Thyroid gland (tissue), 4 donors: ENCODE measurements at places on chromosomes 12 and 14. TPM values are rescaled to one million over a fixed set of nuclear protein-coding genes. Genes with fewer than 3 reads are reported as not detected.

ACTR10 gene
- 65.1 TPM for total RNA-seq

CMKLR1 gene
- total RNA-seq: 15.8 TPM

FITM1 gene
- total RNA-seq: 2.7 TPM

PIWIL1 gene
- 0.67 TPM for total RNA-seq

ARHGEF40 gene
- 44.8 TPM for total RNA-seq

NID2 gene
- total RNA-seq: 129 TPM

SELPLG gene
- total RNA-seq: 2.1 TPM

LRRC43 gene
- 11.4 TPM for total RNA-seq

BEST3 gene
- 0.24 TPM for total RNA-seq

DHRS2 gene
- total RNA-seq: not detected

RNASE2 gene
- not detected for total RNA-seq

ZCCHC8 gene
- 30.4 TPM for total RNA-seq

ACSS3 gene
- total RNA-seq: 63.8 TPM

- H3K36me3 ChIP-seq: peaks cover 10% of the 10 kb centered on the region
- H3K4me3 ChIP-seq: no peak overlapping the region
- no peaks in the 10 kb centered on the region for H3K27me3 ChIP-seq
- no peak overlapping the region for H3K27ac ChIP-seq
- H3K4me1 ChIP-seq: peaks cover 5% of the 10 kb centered on the region
Observed at GRCh38 chr14:67319142-67319541, 40.5 kb downstream of the ATP6V1D start.

GRCh38 chr12:53184828-53185227 lies 4.1 kb upstream of the CSAD start:
- no peaks in the 10 kb centered on the region for H3K27me3 ChIP-seq
- H3K27ac ChIP-seq: no peak overlapping the region

DNA sequence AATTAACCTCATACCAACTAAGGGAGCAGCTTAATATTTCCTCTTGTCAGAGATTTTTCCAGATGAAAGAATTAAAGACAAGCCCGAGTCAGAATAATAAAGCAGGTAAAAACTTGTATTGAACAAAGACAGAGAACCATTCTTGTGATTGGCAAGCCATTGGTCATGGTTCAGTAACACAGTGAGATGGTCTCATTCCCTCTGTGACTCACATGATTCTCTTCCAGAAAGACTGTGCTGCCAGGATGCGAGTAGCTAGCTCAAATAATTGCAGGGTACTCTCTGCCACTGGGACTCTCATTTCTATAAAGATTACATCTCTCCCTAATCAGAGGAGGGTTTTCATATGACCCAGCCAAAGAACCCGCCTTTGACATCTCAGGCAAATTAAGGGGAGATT lies 179.4 kb downstream of the PHLDA1 start:
- peaks cover 32% of the 10 kb centered on the region for H3K4me1 ChIP-seq
- DNase-seq: peak; percentile 58
- no peaks in the 10 kb centered on the region for H3K27me3 ChIP-seq
- H3K36me3 ChIP-seq: no peaks in the 10 kb centered on the region
- no peak overlapping the region for H3K4me3 ChIP-seq
- H3K27ac ChIP-seq: peak overlapping the region; percentile 76

GRCh38 chr12:111166779-111167540 lies 201.9 kb downstream of the PHETA1 start:
- H3K27me3 ChIP-seq: no peaks in the 10 kb centered on the region
- no peaks in the 10 kb centered on the region for H3K36me3 ChIP-seq
- no peaks in the 10 kb centered on the region for H3K4me1 ChIP-seq
- peak; percentile 23 for DNase-seq

- H3K4me3 ChIP-seq: no peak overlapping the region
- H3K36me3 ChIP-seq: no peaks in the 10 kb centered on the region
- H3K4me1 ChIP-seq: peaks cover 63% of the 10 kb centered on the region
- H3K27ac ChIP-seq: peak overlapping the region; percentile 91
Observed at GRCh38 chr14:74599321-74599761, 12.7 kb downstream of the LTBP2 start.

GRCh38 chr12:57518176-57518919 lies 2.0 kb downstream of the DDIT3 start:
- peaks cover 33% of the 10 kb centered on the region for H3K36me3 ChIP-seq
- H3K4me3 ChIP-seq: peak overlapping the region; percentile 97
- peaks cover 41% of the 10 kb centered on the region for H3K4me1 ChIP-seq
- DNase-seq: no peak
- no peaks in the 10 kb centered on the region for H3K27me3 ChIP-seq

DNA sequence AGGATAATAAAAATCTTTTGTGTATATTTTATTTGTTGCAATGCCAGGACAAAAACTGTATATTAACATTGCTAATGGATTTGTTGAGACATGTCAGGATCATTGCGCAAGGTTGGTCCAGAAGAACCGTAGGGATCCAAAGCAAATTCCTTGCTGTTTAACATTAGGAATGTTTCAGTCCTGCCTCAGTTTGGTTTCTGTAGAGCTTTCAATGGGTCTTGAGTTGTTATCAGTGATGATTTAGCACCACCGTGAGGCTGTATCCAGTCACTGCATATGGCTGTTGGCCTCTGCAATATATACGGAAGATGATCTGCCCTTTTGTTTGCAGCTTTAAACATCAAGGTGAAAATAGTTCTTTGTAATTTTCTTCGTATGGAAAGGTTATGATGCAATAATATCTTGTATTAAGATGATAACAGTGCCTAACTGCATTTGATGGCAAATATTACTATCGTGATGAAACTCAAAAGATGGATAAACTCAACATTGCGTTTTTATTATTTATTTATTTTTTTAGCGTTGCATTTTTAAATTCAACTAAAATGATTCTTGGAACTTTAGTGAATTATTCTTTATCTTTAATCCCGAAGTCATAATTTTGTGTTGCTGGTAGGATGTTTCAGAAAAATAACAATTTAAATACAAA lies 231.2 kb downstream of the AKAP6 start:
- DNase-seq: peak; percentile 43
- H3K36me3 ChIP-seq: no peaks in the 10 kb centered on the region
- no peaks in the 10 kb centered on the region for H3K4me1 ChIP-seq
- no peak overlapping the region for H3K4me3 ChIP-seq

- no peak overlapping the region for H3K4me3 ChIP-seq
- no peaks in the 10 kb centered on the region for H3K36me3 ChIP-seq
- no peaks in the 10 kb centered on the region for H3K27me3 ChIP-seq
- no peak for DNase-seq
Observed at GRCh38 chr14:71372411-71372838, 465.2 kb downstream of the PCNX1 start.

GRCh38 chr12:43008953-43009845 lies 419.7 kb upstream of the PRICKLE1 start:
- H3K27me3 ChIP-seq: no peaks in the 10 kb centered on the region
- H3K36me3 ChIP-seq: no peaks in the 10 kb centered on the region
- DNase-seq: peak; percentile 12
- no peak overlapping the region for H3K27ac ChIP-seq
- no peak overlapping the region for H3K4me3 ChIP-seq
- peaks cover 8% of the 10 kb centered on the region for H3K4me1 ChIP-seq

DNA sequence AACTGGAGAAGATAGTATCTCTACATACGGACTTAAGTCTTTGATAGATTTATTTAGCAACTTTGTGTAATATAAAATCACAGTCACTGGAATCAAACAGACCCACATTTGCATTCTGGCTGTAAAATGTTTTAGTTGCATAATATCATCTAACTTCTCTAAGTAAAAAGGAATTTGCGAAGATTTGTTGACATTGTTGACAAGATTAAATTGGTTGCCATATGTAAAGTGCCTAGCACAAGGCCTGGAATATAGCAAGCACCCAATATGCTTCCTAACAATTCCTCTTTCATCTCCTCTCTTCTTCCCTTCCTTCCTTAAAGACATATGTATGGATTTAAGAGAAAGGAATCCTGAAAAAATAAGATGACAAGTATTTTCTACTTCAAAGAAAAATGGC lies 295.4 kb upstream of the PPFIA2 start:
- no peaks in the 10 kb centered on the region for H3K4me1 ChIP-seq
- H3K36me3 ChIP-seq: no peaks in the 10 kb centered on the region
- no peak overlapping the region for H3K4me3 ChIP-seq
- no peak for DNase-seq

DNA sequence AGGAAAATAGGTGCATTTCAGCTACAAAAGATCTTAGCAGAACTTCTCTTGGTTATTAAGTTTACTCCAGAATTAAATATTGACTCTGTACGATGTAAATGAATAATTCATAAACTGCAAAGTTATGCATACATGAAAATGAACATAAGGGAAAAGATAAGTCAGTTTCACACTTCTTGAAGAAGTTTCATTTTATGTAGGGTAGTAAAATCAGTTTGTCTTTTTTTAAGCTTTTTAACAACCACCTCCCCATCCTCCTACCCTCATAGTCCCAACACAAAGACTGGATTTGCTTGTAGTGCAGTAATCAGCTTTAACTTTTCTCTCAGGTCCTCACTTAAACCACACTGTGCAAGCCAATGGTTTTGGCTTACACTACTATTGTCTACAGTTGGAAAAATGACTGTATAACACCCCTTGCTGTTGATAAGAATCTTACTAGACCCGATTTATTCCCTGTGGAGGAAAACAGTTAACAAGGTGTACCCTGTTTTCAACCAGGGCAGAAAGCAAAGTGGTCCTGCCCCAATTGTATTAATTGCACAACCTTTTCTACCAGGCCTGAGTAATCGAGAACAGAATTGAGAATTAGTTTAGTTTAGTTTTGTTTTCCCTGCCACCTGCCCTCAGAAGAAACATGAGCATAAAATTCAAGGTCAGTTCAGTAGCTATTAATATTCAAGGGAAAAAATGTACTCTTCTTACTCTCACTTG lies 44.1 kb downstream of the NIN start:
- no peaks in the 10 kb centered on the region for H3K36me3 ChIP-seq
- H3K4me3 ChIP-seq: no peak overlapping the region
- H3K27ac ChIP-seq: no peak overlapping the region
- no peaks in the 10 kb centered on the region for H3K4me1 ChIP-seq
- no peaks in the 10 kb centered on the region for H3K27me3 ChIP-seq

DNA sequence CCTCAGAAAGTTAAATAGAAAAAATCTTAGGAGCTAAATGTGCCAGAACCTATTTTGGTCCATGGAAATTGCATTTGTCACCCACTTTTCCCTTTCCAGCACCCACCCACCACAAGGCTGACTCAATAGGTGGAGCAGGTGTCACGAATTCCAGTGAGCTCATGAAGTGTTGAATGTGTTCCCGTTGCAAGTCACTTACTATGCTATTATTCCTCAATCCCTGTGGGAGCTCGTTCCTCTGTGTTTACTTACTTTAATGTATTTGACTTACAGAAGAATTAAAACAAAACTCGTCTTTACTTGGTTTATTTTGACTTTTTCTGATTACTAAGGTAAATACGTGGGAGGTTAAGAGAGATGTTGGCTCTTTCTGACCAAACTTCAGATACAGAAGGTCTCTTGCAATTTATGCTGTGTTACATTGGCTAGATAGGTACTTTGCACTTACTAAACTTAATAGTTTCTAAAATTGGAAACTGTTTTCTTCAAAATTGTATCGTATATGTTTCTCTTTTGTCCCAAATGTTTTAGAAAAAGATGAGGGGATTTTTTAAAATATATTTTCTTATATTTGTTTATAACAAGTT lies 269.4 kb upstream of the NOVA1 start:
- H3K36me3 ChIP-seq: no peaks in the 10 kb centered on the region
- no peaks in the 10 kb centered on the region for H3K4me1 ChIP-seq
- no peak overlapping the region for H3K27ac ChIP-seq
- no peaks in the 10 kb centered on the region for H3K27me3 ChIP-seq

DNA sequence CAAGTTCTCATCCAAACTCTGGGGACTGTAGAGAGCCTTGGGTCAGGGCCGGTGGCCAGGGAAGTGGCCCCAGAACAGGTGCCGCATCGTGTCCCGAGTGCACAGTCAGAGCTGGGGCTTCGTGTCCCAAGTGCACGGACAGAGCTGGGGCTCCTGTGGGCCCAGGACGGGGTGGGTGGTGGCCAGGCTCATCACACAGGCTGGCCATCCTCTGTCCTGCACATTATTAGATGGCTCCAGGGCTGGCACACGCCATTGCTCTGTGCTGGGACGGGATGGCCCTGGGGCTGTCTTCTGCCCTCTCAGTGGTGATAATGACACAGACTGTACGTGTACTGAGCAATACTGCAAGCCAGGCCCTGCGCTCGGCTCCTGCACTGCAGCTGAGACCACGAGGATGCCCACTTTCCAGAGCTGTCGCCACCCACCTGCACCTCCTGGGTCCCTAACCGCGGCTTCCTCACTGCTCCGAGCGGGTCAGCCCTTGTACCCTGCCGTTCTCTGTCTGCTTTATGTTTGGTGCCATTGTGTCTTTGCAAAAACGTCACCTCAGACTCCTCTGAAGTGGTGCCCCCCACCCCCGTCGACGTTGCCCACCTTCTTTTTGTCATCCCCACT lies 1.9 kb downstream of the FBRSL1 start:
- peaks cover 38% of the 10 kb centered on the region for H3K4me1 ChIP-seq
- H3K27ac ChIP-seq: no peak overlapping the region
- no peaks in the 10 kb centered on the region for H3K36me3 ChIP-seq

- H3K27me3 ChIP-seq: no peaks in the 10 kb centered on the region
- no peak for DNase-seq
- no peaks in the 10 kb centered on the region for H3K4me1 ChIP-seq
Observed at GRCh38 chr12:29634057-29634456, 136.6 kb upstream of the OVCH1 start.

DNA sequence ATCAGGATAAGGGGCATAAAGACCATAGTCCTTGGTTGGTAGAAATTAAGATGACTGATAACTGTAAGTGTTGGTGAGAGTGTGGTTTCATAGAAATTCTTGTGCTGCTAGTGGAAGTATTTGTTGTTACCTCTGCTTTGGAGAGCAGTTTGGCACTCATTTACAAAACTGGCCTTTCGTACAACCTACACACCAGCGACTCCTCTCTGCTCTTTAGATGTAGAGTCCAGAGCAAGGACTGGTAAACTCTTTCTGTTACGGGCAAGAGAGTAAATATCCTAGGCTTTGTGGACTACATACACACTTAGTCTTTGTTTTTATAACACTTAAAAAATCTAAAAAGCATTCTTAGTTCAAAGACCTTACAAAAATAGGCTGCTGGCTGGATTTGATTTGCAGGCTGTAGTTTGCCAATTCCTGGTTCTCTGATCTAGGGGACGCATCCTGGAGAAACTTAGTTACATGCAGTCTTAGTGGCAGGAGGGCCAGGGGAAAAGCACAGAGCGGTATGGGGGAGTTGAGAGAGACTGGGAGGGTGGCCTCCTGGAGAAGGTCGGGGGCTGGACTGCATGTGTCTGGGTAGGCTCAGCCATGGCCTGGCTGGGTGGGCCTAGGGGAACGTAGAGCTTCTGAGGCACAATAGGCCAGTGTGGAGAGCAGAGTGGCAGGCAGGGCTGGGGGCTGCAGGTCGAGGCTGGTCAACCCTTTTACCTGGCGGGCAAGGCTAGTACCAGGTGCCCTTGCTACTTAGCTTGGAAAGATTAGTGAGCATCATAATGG lies 55.3 kb upstream of the AMN start:
- no peaks in the 10 kb centered on the region for H3K27me3 ChIP-seq
- DNase-seq: no peak
- H3K36me3 ChIP-seq: no peaks in the 10 kb centered on the region
- no peak overlapping the region for H3K27ac ChIP-seq
- no peak overlapping the region for H3K4me3 ChIP-seq
- H3K4me1 ChIP-seq: peaks cover 25% of the 10 kb centered on the region
